NCI-H1105 (cell line): ENCODE measurements at places on chromosomes 2 and 18.

DNA sequence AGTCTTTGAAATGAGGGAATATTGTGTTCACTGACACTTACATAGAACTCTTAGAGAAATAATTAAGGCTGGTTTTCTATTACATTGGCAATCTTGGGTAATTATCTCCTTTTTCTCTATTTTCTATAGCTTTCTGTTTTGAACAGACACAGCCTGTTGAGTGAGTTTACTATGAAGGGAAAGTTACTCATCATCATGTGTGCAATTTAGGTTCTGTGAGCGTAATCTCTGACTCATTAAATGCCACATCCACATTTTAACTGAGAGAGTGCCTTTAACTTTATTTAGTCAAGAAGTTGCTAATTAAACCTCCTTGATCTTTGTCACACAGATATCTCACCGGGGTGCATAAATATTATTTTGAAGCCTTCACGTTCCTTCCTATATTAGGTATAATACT is 174.0 kb upstream of the SLC8A1 start:
- DNase-seq: no peak

- DNase-seq: peak; percentile 40
Observed at GRCh38 chr2:223613017-223613950, 11.1 kb upstream of the SCG2 start.

GRCh38 chr18:11944252-11944651 is 36.1 kb upstream of the MPPE1 start:
- no peak for DNase-seq

GRCh38 chr18:62881509-62882016 is 166.2 kb downstream of the PHLPP1 start:
- peak; percentile 89 for DNase-seq

DNA sequence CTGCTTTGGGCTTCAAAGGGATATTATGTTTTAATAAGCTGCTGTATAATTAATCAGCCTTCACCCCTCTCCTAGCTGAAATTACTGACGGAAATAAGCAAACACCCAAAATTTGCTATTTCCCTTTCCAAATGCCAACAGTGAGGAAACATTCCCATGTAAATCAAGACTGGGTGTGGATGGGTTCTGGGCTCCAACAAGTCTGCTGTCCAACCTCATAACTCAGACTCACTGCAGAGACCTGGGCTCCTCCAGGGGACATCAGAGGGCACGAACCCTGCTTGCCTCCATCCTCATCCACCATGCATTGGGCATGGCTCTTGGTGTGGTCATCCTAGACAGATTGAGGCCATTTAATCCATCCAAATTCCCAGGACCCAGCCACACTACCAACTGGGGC is 173.7 kb downstream of the C1D start:
- DNase-seq: no peak

- DNase-seq: no peak
Observed at GRCh38 chr18:37465958-37466357, 99.6 kb downstream of the CELF4 start.

DNA sequence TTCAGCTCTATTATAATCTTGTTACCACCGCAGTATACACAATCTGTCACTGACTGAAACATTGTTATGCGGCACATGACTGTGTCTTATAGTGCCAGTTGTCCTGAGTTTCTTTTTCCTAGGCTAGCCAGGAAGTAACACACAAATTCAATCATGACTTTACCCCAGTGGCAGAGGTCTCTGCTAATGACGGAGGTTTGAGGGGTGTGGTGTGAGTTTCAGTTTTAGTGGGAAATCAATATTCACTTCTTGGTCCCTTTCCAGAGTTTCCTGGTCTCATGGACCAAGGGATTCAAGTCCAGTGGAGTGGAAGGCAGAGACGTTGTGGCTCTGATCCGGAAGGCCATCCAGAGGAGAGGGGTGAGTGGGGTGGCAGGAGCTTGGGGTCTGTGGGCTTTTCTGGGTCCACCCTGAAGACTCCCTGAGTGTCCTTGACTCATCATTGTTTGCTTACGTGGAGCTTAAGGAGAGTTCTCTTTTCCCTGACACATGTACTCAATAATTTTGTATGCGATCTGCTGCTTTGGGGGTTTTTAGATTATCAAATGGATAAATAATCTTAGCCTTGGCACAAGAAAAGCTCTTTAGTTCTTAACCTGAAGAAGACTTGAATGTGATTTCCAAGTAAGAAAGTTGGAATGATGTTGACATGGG is 39.2 kb downstream of the HK2 start:
- DNase-seq: no peak

GRCh38 chr2:159285929-159286708 is at the start of gene WDSUB1:
TSS of gene WDSUB1 (minus strand) at chr2:159286703. CDS start at chr2:159283069, 3,634 bp downstream.
- peak; percentile 43 for DNase-seq

DNA sequence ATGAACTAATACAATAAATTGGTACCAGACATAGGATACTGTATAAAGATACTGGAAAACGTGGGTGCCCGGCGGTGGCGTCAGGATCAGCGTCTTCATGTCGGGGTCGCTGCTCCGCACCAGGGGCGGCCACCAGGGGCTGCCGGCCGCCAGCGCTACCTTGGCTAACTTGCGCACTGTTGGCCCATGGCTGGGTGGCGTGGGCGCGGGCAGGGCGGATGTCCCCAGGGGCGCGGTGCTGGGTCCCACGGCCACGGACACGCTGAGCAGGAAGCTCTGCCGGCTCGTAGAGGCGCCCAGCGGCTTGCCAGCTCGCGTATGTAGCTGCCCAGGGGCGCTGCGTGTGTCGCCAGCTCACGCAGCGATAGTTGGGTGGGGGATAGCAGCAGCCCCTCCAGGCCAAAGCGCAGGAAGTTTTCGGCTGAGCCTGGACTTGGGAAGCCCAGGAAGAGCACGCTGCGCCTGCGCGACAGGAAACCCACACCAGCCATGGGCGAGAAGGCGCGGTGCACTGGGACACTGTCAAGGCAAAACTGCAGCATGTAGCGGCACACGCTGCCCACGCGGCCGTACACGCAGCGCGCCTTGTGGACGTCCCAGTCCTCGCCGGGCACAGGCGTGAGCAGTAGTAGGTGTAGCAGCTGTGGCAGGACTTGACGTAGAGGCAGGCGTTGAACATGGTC is 299.9 kb downstream of the CCDC74A start:
- no peak for DNase-seq

GRCh38 chr18:28208268-28208667 is 31.3 kb upstream of the CDH2 start:
- DNase-seq: no peak

DNA sequence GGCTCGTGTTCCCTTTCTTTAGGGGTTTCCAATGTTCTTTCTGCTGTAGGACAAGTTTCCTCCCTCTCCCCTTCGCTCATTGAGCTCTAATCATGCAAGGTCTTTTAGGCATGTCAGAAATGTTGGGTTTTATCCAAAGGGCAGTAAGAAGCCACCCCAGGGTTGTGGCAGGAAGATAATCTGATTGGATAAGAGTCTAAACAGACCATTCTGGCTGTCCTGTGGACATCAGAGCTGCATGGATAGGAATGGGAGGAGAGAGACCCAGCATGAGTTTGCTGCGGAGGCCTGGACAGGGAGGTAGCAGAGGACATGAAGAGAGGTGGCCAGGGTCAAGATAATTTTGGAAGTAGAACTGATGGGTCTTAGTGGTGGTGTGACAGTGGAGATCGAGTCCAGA is 88.2 kb downstream of the ACKR3 start:
- no peak for DNase-seq

DNA sequence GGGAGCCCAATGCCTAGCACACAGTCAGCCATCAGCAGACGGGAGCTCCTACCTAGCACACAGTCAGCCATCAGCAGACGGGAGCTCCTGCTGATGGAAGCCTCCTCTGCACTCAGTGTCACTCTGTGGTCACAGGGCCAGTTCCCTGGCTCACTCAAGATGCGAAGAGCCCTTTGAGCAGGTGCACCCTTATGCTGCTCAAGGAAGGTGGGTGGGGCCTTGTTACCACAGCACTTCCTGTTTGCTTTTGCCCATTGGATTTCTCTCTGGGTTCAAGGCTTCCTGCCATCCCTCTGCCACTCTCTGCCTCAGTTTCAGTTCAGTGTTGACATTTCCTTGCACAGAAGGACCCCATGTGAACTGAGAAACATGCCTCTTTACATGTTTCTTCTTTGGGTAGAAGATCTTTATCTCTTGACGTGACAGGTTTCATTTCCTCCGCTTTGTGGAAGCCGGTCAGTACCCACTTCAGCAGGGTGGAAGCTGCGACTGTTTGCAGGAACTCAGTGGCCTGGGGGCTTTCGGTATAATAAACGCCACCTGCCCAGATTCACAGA is 11.6 kb downstream of the TRIB2 start:
- no peak for DNase-seq

GRCh38 chr2:128439791-128440665 is 121.4 kb upstream of the HS6ST1 start:
- DNase-seq: no peak

DNA sequence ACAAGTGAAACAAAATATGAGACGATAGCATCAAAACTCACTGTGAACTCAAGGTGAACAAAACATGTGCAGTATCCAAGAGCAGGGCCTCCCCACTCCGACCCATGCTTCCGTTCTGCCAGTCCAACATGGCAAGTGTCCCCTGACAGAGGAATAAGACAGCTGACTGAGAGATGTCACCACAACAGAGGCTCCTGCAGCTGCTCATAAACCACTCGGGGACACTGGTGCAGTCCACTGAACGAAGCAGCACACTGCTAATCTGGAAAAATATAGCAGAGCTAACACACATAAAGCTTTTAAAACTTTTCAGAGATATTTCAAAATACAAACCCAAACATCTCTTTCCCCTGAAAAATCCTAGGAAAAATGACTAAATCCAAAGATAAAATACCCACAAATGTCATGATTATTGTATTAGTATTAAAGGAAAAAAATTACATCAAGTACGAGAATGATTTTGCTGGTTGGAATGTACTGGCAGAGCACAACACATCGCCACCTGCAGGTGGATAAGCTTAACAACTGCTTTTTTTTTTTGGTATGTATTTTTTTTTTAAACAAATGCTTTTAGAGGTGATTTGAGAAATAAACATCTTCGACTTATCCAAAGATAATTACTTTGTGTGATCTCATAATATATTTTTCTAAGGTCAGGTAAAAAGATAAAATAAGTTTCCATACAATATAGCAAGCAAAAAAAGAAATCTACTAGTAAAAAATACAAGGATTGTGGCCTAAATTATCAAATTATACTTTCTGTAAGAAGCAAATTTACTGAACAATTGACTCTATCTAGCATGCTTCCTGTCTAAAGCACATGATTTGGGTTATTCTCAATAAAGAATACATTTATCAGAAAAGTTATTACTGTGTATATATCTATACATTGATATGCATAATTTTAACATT is 18.6 kb downstream of the THADA start:
- DNase-seq: peak; percentile 18

GRCh38 chr18:38961880-38962279 is 1396.3 kb upstream of the CELF4 start:
- no peak for DNase-seq

- DNase-seq: no peak
Observed at GRCh38 chr2:10846110-10846861, 33.7 kb upstream of the PDIA6 start.

DNA sequence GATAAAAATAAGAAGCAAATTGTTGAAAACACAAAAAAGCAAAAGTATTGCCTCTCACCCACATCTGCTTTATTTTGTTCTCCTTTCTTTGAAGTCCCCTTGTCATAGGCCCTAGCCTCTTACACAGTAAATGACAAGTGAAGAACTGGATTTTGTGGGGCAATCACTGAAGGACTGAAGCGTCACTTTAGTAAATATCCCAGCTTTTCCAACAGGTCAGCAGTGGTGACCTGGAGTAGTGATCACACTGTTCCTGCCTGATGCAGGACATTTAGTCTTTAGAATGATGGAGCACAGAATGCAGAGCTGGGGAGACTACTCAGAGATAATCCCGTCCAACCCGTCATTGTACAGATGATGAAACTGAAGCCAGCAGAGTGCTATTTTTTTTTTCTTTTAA is 28.1 kb upstream of the TDRD15 start:
- DNase-seq: no peak

DNA sequence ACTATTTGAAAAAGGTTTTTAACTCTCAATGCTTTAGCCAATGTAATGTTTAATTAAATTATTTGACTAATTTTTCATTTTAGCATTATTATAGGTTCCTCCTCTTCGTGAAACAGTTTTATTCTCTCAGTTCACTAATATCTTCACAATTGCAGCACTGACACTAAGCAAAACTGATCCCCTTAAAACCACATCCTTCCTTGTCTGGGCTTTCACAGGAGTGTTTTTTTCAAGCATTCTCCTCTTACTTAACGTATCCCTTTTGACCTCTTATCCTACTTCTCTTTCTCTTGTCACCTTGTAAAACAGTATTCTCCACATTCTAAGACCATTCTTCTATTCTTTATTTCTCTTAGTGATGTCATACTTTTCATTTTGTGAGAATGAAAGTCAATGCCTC is 112.8 kb downstream of the DSC3 start:
- no peak for DNase-seq
